Activated naive CD8-positive, alpha-beta T cell treated with anti-CD3 and anti-CD28 coated beads, Interleukin-2, amount 50 U/mL, for 24 hours (primary cell): ENCODE measurements at places on chromosomes 6 and 20.

- DNase-seq, result no peak
Measured at GRCh38 chr20:63049561-63050221, 42.9 kb upstream of the BHLHE23 start.

DNA sequence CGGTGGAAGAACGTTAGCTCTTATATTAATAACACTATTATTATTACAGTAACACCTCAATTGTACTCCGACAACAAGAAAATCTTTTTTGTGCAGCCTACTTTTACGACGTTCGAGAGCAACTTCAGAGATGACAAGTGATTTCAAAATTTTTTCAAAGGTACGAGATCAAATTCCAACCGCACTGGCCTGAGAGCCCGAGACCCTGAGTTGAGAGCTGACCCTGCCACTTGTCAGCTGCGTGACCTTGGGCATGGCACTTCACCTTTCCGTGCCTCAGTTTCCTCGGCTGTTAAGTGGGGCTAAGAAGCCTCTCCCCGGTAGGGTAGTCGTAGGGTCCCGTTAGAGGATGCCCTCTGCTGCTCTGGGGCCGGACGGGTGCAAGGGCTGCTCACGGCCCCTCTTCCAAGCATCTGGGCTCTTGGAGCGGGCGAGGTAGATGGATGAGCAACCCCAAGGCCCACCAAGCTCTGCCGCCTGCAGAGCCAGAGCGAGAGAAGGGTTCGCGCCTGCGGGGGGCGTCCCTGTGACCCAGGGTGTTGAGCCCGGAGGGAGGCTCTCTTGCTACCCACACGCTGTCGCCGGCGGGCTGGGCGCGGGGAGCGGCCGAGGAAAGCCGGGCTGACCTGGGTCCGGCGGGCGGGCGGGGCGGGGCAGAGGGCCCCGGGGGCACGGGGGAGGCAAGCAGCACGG, 510 bp downstream of the NDRG3 start:
- peak; percentile 50 for DNase-seq

DNA sequence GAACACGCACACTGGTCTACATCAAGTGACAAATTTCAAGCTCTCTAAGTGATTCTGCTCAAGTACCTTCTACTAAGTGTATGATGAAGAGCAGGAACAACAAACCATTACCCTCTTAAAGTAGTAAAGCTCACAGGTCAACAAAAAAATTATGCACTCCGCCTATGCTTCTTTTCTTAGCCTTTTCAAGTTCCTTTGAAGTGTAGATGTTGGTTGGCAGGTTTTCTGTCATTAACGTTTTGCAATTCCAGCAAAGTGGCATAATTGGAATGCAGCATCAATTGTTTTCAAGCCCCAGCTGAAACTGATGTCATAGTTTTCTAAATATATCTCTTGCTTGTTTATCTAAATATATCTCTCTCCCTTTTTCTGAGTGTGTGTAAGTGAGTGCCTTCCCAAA, 396.9 kb upstream of the EYS start:
- DNase-seq, result no peak

DNA sequence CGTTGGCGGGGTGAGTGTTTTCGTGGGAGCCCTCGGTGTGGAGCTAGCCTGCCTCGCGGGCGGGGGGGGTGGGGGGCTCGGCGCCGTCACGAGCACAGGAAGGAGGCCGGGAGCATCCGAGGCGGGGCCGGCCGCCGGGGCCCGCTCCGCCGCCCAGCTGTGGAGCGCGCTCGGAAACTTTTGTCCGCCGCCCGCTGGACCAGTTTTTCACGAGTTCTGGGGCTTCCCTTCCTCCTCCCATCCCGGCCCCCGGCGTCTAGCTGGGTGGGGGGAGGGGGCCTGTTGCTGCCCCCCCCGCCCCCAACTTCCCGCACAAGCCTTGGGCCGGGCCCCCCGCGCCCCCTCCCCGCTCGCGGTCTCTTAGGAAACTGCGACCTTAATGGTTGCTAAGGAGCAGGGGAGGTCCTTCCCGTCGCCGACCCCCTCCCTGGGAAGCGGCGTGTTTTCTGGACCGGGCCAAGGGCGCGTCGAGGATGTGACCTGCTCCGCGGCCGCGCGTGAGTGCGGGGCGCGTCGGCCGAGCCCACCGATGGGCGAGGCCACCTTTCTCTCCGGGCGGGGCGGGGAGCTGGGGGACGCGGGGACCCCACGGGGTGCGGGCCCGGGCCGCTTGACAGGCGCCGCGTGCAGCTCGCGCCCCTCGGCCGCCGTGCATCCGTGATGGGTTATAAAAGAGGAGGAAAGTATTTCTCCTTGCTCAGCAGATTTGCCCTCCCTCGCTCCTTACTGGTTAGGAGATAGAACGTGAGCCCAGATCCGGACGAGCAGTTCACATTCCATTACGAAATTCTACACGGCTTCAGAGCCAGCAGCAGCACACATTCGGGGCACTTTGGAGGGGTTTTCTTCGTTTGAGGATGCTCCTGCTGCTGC, 1.4 kb downstream of the RREB1 start:
- DNase-seq, result peak; percentile 46

DNA sequence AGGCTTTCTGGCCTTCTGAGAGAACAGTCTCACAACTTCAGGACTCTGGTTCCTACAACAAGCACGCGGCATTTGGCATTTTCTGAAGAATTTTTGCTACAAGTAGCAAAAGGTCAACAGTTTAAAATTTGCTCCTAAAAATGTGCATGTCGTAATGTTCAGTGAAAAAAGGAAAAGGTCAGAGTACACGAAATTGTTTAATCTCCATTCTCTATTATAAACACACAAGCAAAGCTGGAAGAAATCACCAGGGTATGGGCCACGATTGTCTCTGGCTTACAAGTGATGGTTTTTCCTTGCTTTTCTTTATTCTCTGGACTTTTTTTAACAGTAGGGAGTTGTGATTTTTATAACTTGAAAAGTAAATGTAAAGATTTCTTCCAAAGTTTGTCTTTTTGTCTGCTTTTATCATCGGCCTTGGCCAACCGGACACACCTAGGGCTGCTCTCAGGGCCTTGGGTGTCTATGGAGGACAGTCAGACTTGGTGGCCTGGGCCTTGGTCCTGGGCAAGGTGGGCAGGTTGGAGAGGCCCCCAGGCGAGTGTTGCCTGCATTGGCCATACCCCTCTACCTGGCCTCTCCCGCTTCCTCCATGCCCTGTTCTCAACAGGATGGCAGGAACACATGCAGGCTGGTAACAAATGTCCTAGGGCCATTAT, 32.4 kb downstream of the PLEKHG1 start:
- DNase-seq, result no peak

DNA sequence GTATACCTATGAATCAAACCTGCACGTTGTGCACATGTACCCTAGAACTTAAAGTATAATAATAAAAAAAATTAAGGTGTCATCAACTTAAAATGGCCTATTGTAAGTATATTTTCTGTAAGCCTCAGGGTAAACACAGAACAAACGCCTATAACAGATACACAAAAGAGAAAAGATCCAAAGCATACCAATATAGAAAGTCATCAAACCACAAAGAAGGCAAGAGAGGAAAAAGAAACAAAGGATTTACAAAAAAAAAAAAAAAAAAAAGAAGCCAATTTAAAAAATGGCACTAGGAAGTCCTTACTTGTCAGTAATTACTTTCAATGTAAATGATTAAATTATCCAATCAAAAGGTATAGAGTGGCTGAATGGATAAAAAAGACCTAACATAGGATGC, 24.6 kb upstream of the ASF1A start:
- DNase-seq, result no peak

- no peak for DNase-seq
Measured at GRCh38 chr20:36297656-36298055, 8.5 kb upstream of the DLGAP4 start.

DNA sequence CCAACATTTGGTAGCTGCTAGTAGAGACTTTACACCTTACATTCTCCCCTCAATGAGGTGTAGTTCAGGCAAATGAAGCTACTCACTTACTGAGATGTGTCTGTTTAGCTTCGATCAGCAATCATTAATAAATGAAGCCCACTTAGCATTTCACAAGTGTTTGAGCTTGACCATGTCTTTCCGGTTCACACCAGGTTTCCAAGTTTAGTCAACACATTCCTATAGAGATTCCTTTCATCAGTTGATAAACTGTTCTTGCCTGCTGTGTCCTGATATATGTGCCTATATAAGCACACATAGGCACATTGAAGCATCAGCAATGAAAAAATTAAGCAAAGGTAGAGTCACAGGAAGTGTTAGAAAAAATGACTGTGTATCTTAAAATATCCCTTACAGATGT, 150.0 kb downstream of the BTBD3 start:
- DNase-seq, result no peak

GRCh38 chr20:59393142-59393541, 92.7 kb downstream of the EDN3 start:
- DNase-seq, result no peak

DNA sequence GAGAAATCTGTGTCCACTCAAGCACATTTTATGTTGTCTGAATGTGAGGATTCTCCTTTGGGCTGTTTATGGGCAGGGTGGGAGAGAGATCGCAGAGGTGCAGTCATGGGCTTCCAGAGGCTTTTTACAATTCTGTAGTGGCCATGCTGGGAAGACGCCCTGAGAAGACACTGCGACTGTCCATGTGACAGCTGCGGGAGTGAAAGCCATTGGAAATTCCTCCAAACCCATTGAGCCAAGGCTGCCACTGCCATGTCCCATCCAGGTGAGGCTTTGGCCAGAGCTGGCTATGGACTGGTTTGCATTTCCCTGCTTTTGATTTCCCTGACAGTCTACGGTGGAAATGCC, 216.9 kb upstream of the ECI2 start:
- DNase-seq, result no peak

DNA sequence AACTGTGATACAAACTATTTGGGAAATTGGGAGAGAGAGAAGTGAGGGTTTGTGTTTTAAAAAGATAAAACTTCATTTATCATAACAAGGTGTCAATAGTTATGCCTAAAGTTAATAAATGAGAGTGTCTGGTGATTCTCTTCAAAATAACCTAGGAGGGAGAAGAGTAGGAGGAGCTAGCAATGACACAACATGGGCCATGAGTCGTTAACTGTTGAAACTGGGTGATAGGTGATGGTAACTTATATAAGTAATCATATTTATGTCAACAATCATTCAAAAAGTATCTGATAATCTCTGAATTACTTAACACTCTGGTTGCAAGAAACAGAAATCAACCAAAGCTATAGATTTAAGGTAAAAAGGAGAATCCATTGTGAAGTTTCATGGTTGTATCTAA, 46.8 kb upstream of the INSM1 start:
- DNase-seq, result no peak

- peak; percentile 83 for DNase-seq
Measured at GRCh38 chr20:38057351-38057972, 23.9 kb downstream of the RPRD1B start.

- no peak for DNase-seq
Measured at GRCh38 chr6:15551798-15552197, 111.0 kb downstream of the DTNBP1 start.

DNA sequence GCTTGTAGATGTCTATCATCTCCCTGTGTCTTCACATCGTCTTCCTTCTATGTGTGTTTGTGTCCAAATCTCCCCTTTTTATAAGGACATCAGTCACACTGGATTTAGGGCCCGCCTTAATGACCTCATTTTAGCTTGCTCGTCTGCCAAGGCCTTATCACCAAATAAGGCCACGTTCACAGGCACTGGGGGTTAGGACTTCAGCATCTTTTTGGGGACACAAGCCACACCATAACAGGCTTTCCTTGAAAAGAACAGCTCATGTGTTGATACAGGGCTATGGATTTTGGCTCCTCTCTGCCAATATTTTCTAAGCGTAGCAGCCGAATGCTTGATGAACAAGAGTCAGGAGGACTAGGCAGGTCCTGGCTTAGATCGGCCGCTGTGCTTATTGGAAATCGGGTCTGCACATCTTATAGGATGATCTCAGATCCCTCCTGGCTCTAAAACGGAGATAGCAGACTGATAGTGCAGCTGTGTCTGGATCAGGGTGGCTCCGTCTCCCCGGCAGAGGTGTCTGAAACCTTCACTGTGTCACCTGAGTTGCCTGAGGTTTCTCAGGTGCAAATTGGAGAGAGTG, 16.2 kb upstream of the TMEM181 start:
- no peak for DNase-seq

GRCh38 chr6:20332441-20333006, 69.2 kb upstream of the E2F3 start:
- DNase-seq, result no peak
